Ammon's horn (tissue), 1 donor: ENCODE measurements at places on chromosomes 11 and 22.

GRCh38 chr22:44684506-44685383, 17.3 kb upstream of the PRR5 start:
- DNase-seq, result peak; percentile 75

- DNase-seq, result no peak
These were observed 83.9 kb downstream of the NCAM1 start for GRCh38 chr11:113045146-113045545.

DNA sequence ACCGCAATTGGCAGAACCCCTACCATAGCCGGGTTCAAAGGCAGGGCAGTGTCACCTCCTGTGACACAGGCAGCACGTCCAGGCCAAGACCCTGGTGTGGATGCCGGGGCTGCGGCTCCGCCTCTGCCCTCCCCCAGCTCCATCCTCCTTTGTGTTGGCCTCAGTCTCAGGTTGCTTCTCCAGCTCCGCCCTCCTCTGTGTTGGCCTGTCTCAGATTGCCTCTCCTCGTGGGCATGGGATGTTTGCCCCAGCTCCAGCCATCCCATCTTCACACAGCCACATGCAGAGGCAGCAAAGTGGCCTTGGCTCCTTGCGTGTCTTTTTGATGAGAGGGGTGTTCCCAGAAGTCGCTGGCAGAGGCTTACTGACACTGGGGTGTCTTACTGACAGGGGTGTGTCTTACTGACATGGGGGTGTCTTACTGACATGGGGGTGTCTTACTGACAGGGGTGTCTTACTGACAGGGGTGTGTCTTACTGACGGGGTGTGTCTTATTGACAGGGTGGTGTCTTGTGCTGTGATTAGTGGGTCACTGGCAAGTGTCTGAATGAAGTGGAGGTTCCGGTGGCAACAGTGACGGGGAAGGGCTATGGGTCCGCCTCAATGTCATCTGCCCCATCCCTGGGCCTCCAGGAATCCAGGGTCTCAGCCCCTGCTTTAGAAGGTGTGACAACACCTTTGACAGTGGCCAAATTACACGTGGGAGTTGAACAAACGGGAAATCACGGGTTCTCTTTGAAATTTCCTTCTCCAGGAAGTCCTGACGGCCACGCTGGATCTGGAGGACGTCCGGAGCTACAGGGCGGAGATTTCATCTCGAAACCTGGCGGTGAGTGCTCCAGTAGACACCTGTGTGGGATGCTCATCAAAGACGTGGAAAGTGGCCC, 24.9 kb downstream of the NADSYN1 start:
- no peak for DNase-seq

DNA sequence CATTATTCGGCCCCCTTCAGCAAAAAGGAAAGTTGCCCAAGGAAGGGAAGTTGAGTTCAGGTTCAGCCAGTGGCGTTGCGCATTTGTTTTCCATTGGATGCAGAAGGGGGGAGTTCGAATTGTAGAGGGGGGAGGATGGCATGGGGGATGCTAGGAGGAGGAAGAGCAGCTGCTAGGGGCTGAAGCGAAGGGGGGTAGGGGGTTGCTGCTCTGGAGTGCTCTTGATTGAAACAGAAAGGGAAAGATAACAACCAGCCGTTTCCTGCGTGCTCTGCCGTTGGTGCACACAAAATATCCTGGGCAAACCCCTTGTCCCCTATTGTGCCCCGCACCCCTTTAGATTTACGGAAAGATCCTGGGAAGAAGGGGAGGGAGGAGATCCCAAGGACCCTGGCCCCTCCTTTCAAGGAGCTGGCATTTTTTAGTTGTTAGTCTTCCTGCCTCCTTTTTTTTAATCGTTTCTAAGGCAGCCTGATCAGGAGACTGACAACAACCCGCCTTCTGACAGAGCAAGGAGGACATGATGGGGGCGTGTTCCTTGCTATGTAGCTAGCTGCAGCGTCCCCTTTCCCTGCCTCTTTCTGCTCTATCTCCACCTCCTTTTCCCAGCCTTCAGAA, 2.1 kb downstream of the KMT2A start:
- DNase-seq, result peak; percentile 85

DNA sequence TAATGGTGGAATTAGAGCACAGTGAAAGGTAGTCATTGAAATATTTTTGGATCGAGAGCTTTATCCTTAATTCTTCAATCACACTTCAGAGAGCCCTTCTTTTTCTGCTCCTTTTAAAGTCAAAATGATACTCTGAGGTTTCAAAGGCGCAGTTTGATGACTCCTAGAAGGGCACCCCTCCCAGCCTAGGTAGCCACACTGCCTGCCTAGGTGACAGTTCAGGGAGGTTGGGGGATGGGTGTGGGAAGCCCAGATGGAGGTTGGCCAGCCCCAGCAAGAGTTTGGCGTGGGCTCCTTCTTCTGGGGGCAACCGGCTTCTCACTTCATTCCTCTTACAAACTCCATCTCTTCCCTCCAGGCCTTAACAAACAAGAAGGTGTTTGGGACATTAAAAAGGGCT, 28.6 kb upstream of the PHF21A start:
- DNase-seq, result no peak

GRCh38 chr22:39900306-39901227, at the start of gene GRAP2:
TSS of gene GRAP2 (plus strand) at chr22:39901084. CDS start at chr22:39947107, 46,023 bp downstream.
- peak; percentile 9 for DNase-seq

DNA sequence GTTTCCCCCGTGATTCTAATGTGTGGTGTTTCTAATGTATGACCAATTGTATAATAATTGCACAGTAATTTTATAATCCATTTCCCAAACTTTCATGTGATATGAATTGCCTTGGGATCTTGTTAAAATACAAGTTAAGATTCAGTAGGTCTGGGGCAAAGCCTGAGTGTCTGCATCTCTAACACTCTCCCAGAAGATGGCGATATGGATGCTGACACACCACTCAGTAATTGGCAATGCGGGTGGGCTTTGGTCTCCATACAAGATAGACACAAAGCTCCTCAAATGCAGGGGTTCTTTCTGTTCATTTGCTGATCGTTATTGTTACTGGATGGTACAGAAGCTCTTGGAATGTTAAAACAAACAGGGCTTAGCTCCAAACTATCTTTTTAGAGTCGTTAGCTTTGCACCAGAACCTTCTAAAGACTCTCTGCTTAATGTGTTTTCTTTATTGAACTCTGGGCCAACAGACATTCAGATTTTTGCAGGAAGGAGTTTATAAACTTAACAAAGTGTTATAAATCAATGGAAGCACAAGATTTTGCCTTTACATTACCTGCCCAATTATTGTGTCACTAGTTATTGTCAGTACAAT, 45.4 kb upstream of the ANO3 start:
- DNase-seq, result peak; percentile 43

GRCh38 chr11:120610111-120610510, 98.6 kb downstream of the GRIK4 start:
- no peak for DNase-seq
